ENCODE measurements at places on chromosomes 7 and 10. TPM values are rescaled to one million over a fixed set of nuclear protein-coding genes. Genes with fewer than 3 reads are reported as not detected.
A peak's percentile ranks its signal among the peaks of the same experiment; 100 is the strongest.

- H3K27me3 ChIP-seq, result peaks cover 3% of the 10 kb centered on the region
- H3K36me3 ChIP-seq, result no peaks in the 10 kb centered on the region
- DNase-seq, result no peak
Observed at GRCh38 chr10:55734112-55734511, 626.9 kb downstream of the ZWINT start.

- H3K4me1 ChIP-seq, result peaks cover 2% of the 10 kb centered on the region
- no peaks in the 10 kb centered on the region for H3K36me3 ChIP-seq
- H3K27ac ChIP-seq, result no peak overlapping the region
- H3K4me3 ChIP-seq, result no peak overlapping the region
Observed at GRCh38 chr7:27994639-27995038, 186.0 kb downstream of the JAZF1 start.

GRCh38 chr7:1611708-1612241 is 41.9 kb upstream of the PSMG3 start:
- H3K27ac ChIP-seq, result no peak overlapping the region
- H3K36me3 ChIP-seq, result no peaks in the 10 kb centered on the region
- H3K4me1 ChIP-seq, result no peaks in the 10 kb centered on the region
- no peaks in the 10 kb centered on the region for H3K27me3 ChIP-seq

GRCh38 chr7:74202841-74203556 is 6.8 kb upstream of the LAT2 start:
- no peak for DNase-seq
- H3K27me3 ChIP-seq, result no peaks in the 10 kb centered on the region
- H3K4me1 ChIP-seq, result no peaks in the 10 kb centered on the region
- H3K36me3 ChIP-seq, result no peaks in the 10 kb centered on the region

- peaks cover 6% of the 10 kb centered on the region for H3K4me1 ChIP-seq
- H3K27ac ChIP-seq, result no peak overlapping the region
- H3K4me3 ChIP-seq, result no peak overlapping the region
- no peaks in the 10 kb centered on the region for H3K36me3 ChIP-seq
Observed at GRCh38 chr7:100169147-100169850, 882 bp upstream of the GAL3ST4 start.

GRCh38 chr10:111077785-111078504 is 1.1 kb downstream of the ADRA2A start:
- H3K27ac ChIP-seq, result peak overlapping the region; percentile 81
- no peaks in the 10 kb centered on the region for H3K36me3 ChIP-seq
- peaks cover 18% of the 10 kb centered on the region for H3K4me1 ChIP-seq
- no peaks in the 10 kb centered on the region for H3K27me3 ChIP-seq

DNA sequence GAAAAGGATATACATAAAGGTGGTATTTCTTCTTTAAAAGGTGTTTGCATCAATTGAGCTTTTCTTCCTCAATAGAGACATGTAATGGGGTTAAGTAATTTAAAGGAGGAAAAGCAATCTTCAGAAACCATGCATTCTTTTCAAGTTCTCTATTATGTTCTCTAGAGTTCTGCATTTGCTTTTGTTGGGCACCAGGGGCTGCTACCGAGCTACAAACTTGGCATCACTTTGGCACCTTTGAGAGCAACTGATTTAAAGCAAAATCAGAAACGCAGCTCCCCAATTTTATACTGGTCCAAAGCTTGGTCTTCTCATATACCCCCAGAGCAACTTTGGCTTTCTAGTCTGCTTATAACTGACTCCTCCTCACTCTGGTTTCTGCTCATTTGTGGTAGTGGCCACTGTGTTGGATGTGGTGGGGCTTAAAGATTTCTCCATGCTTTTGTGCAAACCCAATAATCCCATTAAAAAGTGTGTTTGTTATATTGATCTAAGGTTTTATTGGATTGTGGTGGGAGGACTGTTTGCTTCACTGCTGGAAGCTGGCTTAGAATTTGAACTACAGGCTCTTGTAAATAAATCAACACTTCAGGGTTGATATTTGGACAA is 712.1 kb downstream of the PHTF2 start:
- no peaks in the 10 kb centered on the region for H3K27me3 ChIP-seq
- H3K4me3 ChIP-seq, result no peak overlapping the region
- no peaks in the 10 kb centered on the region for H3K4me1 ChIP-seq
- H3K27ac ChIP-seq, result no peak overlapping the region
- no peak for DNase-seq

DNA sequence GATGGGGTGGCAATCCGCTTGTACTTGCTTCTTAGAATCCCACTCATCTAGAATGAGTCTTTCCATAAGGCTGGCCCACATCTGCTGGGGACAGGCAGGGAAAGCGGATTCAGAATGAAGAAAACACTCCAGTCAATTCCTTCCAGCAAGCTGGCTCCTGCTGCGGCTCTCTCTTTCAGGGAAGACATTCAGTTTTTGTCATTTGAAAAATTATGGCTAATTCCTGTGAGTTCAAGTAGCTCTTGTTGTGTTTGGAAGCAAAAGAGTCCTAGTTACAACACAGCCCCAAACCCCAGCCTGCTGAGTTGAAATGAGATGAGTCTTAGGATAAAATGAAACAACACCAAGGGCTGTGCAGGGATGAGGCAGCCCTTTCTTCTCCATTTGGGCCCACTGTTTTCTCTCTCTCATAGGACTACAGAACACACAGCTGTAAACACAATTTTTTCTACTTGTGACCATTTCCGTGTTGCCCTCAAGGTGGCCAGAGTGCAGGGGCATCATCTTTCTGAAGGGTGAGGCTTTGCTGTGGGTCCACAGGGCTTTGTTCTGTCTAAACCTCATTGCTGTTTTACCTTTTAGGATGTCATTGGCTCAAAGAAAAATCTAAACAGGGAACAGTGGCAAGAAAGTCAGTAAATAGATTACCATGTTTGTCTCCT is 90.8 kb upstream of the EEPD1 start:
- no peaks in the 10 kb centered on the region for H3K27me3 ChIP-seq
- no peak overlapping the region for H3K27ac ChIP-seq
- no peak for DNase-seq
- H3K4me3 ChIP-seq, result no peak overlapping the region
- H3K36me3 ChIP-seq, result no peaks in the 10 kb centered on the region

DNA sequence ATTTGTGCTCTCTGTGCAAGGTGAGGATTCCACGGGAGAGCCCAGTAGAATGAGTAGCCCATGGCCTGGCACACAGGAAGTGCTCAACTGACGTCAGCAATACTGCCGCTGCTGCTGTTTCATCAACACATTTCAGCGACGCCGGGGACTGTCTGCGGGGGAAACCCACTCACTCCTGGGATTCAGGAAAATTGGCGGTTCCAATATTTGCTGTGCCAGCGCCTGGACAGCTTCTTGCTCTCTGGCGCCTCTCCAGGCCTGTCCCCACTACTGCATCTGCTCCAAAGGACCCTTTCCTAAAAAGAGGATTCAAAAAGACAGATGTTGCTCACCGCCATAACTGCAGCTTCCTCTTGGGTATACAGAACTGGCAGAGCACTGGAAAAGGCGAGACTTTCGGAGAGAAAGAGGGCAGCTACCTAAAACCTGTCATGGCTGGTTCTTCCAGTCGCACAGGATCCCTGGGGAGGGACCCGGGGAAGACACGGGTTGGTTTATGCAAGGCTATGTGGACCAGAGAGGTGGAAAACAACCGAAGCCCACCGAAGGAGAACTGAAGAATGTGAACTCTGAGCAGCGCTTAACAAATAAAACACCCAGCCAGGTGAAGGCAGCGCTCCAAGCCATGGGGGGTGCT is 39.7 kb upstream of the ENO4 start:
- no peak overlapping the region for H3K27ac ChIP-seq
- no peak for DNase-seq
- H3K27me3 ChIP-seq, result no peaks in the 10 kb centered on the region
- no peaks in the 10 kb centered on the region for H3K4me1 ChIP-seq
- no peak overlapping the region for H3K4me3 ChIP-seq

- H3K36me3 ChIP-seq, result no peaks in the 10 kb centered on the region
- H3K4me1 ChIP-seq, result no peaks in the 10 kb centered on the region
- H3K27ac ChIP-seq, result no peak overlapping the region
- no peak for DNase-seq
- H3K4me3 ChIP-seq, result no peak overlapping the region
Observed at GRCh38 chr10:51103554-51104217, 29.4 kb downstream of the PRKG1 start.

GRCh38 chr10:69895759-69896158 is 94.1 kb downstream of the COL13A1 start:
- H3K4me3 ChIP-seq, result no peak overlapping the region
- no peaks in the 10 kb centered on the region for H3K27me3 ChIP-seq
- H3K36me3 ChIP-seq, result no peaks in the 10 kb centered on the region
- DNase-seq, result no peak
- no peak overlapping the region for H3K27ac ChIP-seq

DNA sequence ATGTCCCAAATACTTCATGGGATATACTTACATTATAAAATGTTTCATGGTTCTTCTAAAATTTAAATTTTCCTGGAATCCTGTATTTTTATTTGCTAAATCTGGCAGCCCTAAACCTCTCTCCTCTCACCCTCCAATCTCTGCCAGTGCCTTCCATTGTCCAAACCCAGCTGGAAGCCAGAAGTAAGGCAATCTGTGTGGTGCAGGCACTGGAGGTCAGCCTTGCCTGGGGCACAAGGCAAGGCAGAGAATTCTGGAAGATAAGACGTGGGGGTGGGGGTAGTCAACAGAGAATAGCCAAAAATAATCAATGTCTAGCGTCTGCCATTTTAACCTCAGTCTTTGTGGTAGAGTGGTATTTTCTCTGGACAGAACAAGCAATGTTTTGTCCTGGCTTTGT is 381.7 kb downstream of the GPAM start:
- H3K4me1 ChIP-seq, result no peaks in the 10 kb centered on the region
- H3K36me3 ChIP-seq, result no peaks in the 10 kb centered on the region
- no peak overlapping the region for H3K27ac ChIP-seq
- no peak for DNase-seq
- H3K27me3 ChIP-seq, result no peaks in the 10 kb centered on the region

DNA sequence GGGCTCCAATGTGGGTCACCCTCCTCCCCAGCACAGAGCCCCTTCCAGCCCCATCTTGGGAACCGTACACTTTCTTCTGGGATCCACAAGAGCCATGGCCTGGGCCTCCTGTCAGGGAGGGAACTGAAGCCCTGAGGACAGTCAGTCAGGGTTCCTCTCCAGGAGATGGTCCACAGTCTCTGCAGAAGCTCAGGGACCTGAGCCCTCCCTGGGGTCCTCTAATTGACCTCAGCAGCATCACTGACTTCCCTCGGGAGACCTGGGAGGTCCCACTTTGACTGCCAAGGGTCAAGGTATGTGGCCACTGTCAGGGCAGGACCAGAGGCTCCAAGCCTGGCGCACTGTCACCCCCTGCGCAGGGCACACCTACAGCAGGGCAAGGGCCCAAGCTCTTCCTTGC is 32.3 kb downstream of the NOD1 start:
- H3K36me3 ChIP-seq, result no peaks in the 10 kb centered on the region
- DNase-seq, result peak; percentile 33
- no peak overlapping the region for H3K27ac ChIP-seq
- no peak overlapping the region for H3K4me3 ChIP-seq
- no peaks in the 10 kb centered on the region for H3K27me3 ChIP-seq

- no peaks in the 10 kb centered on the region for H3K36me3 ChIP-seq
- H3K27ac ChIP-seq, result no peak overlapping the region
- no peak overlapping the region for H3K4me3 ChIP-seq
- no peaks in the 10 kb centered on the region for H3K27me3 ChIP-seq
Observed at GRCh38 chr10:120495226-120496009, 38.4 kb downstream of the PLPP4 start.

GRCh38 chr7:66145400-66146104 is 30.9 kb downstream of the CRCP start:
- no peaks in the 10 kb centered on the region for H3K27me3 ChIP-seq
- H3K4me1 ChIP-seq, result peaks cover 18% of the 10 kb centered on the region

- no peak for DNase-seq
- H3K36me3 ChIP-seq, result no peaks in the 10 kb centered on the region
- no peak overlapping the region for H3K27ac ChIP-seq
- no peak overlapping the region for H3K4me3 ChIP-seq
Observed at GRCh38 chr7:158849768-158850544, 6.4 kb upstream of the DYNC2I1 start.

Gene NXPH1
- polyA plus RNA-seq, result 0.12 TPM

Gene GIMAP2
- 19.4 TPM for polyA plus RNA-seq

Gene SEMA3A
- 0.82 TPM for polyA plus RNA-seq

Gene TMEM236
- polyA plus RNA-seq, result 0.12 TPM

Gene IFIT2
- 6.4 TPM for polyA plus RNA-seq

Gene MYL10
- not detected for polyA plus RNA-seq

Gene ATOH7
- polyA plus RNA-seq, result 0.16 TPM

Gene EPHA1
- polyA plus RNA-seq, result 0.21 TPM

Data from ovary (tissue), 10 donors.